Hippocampal formation (tissue), 2 donors: ENCODE measurements at places on chromosomes 1 and 21.

GRCh38 chr1:47656719-47657685 lies 219.2 kb downstream of the FOXD2 start:
- DNase-seq: peak; percentile 13

DNA sequence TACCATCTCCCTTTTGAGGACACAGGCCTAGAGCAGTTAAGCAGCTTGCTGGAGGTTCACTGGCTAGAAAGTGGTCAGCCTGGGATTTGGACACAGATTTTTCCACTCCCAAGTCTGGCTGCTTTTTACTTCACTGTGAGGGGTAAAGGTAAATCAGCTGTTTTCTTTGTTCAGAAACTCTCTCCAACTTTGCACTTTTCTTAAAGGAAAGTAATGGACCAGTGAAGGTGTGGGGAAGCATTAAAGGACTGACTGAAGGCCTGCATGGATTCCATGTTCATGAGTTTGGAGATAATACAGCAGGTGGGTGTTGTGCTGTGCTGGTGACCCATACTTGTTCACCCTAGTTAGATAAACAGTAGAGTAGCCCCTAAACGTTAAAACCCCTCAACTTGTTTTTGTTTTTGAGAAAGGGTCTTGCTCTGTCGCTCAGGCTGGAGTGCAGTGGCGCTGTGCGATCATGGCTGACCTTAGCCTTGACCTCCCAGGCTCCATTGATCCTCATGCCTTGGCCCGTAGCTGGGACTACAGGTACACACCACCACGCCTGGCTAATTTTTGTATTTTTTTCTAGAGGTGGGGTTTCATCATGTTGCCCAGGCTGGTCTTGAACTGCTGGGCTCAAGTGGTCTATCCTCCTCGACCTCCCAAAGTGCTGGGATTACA lies 4.2 kb downstream of the SOD1 start:
- DNase-seq: no peak

GRCh38 chr1:224726441-224727182 lies 110.5 kb downstream of the CNIH3 start:
- no peak for DNase-seq

- DNase-seq: no peak
These were observed 132.1 kb downstream of the DNM3 start for GRCh38 chr1:171973421-171973820.

- DNase-seq: no peak
These were observed 14.9 kb upstream of the TCHH start for GRCh38 chr1:152130186-152130585.

DNA sequence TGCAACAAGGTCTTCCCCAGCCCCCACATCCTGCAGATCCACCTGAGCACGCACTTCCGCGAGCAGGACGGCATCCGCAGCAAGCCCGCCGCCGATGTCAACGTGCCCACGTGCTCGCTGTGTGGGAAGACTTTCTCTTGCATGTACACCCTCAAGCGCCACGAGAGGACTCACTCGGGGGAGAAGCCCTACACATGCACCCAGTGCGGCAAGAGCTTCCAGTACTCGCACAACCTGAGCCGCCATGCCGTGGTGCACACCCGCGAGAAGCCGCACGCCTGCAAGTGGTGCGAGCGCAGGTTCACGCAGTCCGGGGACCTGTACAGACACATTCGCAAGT lies 3.8 kb downstream of the ZBTB18 start:
- DNase-seq: no peak

GRCh38 chr1:12711536-12711935 lies 4.4 kb upstream of the AADACL3 start:
- DNase-seq: no peak

DNA sequence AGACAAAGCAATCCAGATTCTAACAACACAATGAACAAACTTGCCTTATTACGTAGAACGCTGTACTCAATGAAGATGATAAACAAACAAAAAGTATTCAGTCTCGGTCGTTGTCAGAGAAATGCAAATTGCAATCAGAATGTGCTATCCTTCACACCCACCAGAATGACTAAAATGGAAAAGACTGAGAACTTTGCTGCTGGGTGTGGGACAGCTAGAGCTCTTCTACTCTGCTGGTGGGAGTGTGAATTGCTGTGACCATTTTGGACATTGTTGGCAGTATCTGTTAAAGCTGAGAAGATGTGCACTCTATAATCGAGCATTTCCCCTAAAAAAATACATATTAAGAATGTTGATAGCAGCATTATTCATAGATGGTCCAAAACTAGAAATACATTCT lies 111.4 kb downstream of the PEX14 start:
- no peak for DNase-seq

GRCh38 chr1:41135196-41135947 lies 106.7 kb downstream of the SCMH1 start:
- no peak for DNase-seq

DNA sequence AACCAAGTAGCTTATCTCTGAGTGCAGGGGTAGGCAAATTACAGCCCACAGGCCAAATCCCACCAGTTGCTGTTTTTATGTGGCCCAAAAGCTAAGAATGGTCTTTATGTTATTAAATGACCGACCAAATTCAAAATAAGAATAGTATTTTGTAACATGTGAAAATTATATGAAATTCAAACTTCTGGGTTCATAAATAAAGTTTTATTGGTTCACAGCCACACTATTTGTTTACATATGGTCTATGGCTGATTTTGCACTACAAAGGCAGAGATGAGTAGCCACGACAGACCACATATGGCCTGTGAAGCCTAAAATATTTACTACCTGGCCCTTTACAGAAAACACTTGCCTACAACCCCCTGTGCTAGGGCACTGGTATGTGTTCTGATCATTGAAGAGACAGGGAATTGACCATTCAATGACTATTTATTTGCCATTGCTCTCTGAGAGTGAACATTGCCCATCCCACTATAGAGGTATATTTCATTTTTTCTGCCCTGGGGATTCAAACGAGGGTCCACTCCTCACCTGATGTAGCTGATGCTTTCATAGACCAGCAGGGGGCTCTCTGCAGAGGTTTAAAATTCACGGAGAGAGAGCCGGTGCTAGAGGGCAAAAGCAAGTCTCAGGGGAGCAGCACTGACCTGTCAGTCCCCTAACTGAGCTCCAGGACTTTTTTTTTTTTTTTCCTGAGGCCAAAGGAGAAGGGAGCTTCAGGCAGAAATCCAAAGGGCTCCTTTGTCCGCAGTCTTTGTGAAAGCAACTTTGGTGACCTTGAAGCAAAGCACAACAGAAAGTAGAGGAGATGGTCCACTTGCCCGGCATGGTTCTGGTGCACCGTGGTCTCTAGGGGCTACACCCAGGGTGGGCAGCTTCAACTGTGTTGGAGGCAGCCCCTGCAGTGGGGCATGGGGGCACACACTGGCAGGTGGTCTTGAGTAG lies 7.3 kb upstream of the GNL2 start:
- no peak for DNase-seq
